ENCODE measurements at places on chromosomes 16 and 17. TPM values are rescaled to one million over a fixed set of nuclear protein-coding genes. Genes with fewer than 3 reads are reported as not detected.
A peak's percentile ranks its signal among the peaks of the same experiment; 100 is the strongest.

LITAFD gene
- polyA plus RNA-seq = not detected

RHBDF1 gene
- polyA plus RNA-seq = 13.4 TPM

TBC1D3B gene
- 5.9 TPM for polyA plus RNA-seq

RPH3AL gene
- polyA plus RNA-seq = 10.5 TPM

DNA sequence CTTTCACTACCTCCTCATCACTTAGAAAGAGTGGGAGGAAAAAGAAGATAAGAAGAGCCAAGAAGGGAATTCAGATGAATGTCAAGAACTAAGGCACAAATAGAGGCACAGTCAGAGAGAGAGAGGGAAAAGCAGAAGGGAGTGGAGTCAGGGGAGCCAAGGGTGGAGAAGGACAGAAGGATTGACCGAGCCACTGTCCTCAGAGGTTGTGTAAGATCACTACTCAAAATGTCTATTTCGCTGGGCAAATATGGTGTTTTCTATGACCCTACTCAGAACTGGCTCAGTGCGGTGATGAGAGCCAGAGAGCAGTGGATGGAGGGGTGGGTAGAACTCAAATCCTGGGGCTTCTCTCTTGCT is 139.2 kb upstream of the HS3ST2 start:
- DNase-seq = no peak
- H3K27me3 ChIP-seq = no peaks in the 10 kb centered on the region
- H3K36me3 ChIP-seq = no peaks in the 10 kb centered on the region

- no peaks in the 10 kb centered on the region for H3K27me3 ChIP-seq
- no peak for DNase-seq
- H3K4me1 ChIP-seq = no peaks in the 10 kb centered on the region
- no peak overlapping the region for H3K4me3 ChIP-seq
These were observed 159.9 kb upstream of the GSE1 start for GRCh38 chr16:85453194-85453678.

- peak; percentile 14 for DNase-seq
- no peaks in the 10 kb centered on the region for H3K27me3 ChIP-seq
- H3K27ac ChIP-seq = peak overlapping the region; percentile 96
These were observed 950 bp downstream of the KLHDC4 start for GRCh38 chr16:87764600-87765472.

DNA sequence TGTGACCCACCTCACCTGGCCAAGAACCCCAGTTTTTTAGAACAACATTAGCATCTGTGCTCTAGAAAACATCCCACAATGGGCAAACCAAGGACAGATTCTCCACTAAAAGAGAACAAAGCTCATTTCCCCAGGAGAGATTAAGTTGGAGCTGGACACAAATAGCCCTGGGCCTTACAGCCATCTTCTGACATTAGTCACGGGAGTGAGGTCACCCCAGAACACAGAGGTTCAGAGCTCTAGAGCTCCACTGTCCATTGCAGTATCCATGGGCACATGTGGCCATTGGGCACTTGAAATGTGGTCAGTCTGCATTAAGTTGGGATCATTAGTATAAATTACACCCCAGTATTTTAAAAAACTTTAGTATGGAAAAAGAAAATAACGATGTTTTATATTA is 47.6 kb upstream of the RBBP6 start:
- DNase-seq = no peak
- H3K27ac ChIP-seq = no peak overlapping the region
- H3K36me3 ChIP-seq = no peaks in the 10 kb centered on the region
- H3K4me3 ChIP-seq = no peak overlapping the region

- peaks cover 31% of the 10 kb centered on the region for H3K36me3 ChIP-seq
- H3K4me3 ChIP-seq = no peak overlapping the region
- no peak for DNase-seq
- H3K4me1 ChIP-seq = no peaks in the 10 kb centered on the region
- no peak overlapping the region for H3K27ac ChIP-seq
- no peaks in the 10 kb centered on the region for H3K27me3 ChIP-seq
These were observed 236.0 kb upstream of the CIBAR2 start for GRCh38 chr16:85348065-85348840.

All from small intestine (tissue), 16 donors.